NCI-H446 (cell line): ENCODE measurements at places on chromosomes 6 and 20.

GRCh38 chr6:111685058-111685457, 79.4 kb upstream of the TRAF3IP2 start:
- no peak for DNase-seq

DNA sequence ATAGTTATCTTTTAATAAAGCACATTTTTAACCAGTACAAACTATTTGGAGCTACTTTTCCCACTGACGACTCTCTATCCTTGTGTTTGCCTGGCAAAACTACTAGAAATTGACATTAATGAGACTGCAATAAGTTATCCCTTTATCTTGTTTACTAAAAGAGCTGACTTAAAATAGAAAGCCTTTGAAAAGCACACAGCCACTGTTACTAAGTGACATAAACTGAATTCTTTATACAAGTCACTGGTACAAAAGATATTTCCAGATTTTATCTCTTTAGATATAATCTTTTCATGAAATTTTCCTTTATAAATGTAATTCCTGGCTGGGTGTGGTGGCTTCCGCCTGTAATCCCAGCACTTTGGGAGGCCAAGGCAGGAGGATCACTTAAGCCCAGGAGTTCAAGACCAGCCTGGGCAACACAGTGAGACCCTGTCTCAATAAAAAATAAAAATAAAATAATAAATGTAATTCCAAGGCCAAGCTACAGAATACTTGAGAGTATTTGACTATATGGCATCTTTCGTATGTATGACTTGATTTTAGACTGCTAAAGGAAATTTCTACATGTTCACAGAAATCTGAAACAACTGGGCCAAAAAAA, 9.5 kb downstream of the MBOAT1 start:
- no peak for DNase-seq

- no peak for DNase-seq
These were observed 1.1 kb upstream of the PSMB8 start for GRCh38 chr6:32844839-32845383.

DNA sequence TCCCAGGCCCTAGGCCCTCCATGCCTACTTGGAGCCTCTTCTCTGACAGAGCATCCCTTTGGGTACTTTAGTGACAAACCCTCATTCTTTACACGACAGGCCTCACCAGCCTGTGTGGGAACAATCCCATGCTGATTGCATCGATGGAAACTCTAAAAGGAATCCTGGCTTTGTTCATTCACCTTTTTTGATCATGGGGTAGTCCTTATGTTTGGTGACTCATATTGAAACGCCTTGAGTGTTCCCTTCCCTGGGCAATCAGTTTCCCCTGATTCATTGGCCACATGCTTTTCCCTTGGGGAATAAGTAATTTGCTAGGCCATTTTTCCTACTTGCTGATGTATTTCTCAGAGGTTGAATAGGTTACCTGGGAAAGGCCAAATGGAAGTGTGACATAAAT, 14.7 kb upstream of the TNFAIP3 start:
- DNase-seq: no peak

DNA sequence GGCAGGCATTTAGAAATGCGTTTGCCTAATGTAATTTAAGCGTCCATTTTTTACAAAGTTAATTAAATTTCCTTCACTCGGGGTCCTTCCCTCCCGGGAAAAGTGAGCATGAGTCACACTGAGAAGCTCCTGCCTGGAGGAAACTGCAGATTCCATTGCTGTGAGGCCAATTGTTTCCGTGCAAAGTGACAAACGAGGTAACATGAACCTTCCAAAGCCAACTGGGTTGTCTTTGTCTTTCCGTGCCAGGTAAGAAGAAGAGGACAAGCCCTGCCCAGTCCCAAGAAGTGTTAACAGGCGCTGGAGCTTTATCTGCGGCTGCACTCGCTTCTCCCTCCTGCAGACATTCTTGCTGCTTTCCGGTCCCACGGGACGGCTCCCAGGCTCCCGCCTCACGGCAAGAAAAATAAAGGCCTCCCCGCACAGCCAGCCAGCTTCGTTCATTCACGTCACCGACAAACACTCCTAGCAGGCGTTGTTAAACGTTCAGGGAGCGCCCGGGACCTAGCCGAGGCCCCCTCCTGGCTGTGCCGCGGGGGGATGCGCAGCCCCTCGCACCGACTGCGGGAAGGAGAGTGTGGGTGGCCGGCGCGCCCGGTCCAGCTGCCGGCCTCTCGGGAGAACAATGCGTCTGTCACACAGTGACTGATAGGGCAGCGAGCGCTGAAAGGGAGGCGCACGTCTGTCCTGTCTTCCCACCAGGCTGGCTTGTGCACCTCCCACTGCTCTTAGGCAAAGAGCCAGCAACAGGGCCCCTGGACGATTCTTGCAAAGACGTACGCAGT, 61.5 kb upstream of the HDDC2 start:
- DNase-seq: peak; percentile 27

DNA sequence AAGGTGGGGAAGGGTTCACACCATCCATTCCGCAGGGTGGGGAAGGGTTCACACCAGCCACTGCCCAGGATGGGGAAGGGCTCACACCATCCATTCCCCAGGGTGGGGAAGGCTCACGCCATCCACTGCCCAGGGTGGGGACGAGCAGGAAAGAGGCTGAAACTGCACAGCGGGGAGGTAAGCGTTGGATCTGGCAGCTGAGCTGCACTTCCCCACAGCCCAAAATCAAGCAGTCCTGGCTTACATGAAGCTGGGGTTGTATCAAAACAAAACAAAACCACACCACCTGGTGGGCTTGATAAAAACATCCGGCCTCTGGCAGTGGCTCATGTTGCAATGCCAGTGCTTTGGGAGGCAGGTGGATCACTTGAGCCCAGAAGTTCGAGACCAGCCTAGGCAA, 268.5 kb downstream of the TAF4 start:
- no peak for DNase-seq

DNA sequence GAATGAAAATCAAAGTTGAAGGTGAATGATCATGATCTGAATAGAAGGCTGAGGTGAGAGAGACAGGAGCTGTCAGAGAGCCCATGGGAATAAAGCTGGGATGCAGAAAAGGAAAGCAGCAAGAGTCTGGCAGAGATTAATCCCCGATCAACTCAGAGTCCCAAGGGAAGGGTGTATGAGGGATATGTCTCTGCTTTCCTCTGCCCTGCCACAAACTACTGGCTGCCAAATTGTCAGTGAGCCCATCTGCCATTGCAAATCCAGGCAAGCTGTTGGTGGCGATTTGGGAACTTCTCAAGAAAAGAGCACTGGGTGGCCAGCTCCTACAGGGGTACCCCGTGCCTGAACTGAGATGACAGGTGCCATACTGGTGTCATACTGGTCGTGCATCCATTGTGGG, 705.5 kb upstream of the MAN1A1 start:
- DNase-seq: peak; percentile 78

- no peak for DNase-seq
These were observed 10.8 kb upstream of the EYA2 start for GRCh38 chr20:46883892-46884291.

- DNase-seq: no peak
These were observed 49.2 kb upstream of the TBC1D32 start for GRCh38 chr6:121383478-121383877.

- peak; percentile 27 for DNase-seq
These were observed 43.1 kb downstream of the CD109 start for GRCh38 chr6:73739096-73739495.

- DNase-seq: peak; percentile 4
These were observed 822.7 kb downstream of the GRIK2 start for GRCh38 chr6:102216232-102216631.

DNA sequence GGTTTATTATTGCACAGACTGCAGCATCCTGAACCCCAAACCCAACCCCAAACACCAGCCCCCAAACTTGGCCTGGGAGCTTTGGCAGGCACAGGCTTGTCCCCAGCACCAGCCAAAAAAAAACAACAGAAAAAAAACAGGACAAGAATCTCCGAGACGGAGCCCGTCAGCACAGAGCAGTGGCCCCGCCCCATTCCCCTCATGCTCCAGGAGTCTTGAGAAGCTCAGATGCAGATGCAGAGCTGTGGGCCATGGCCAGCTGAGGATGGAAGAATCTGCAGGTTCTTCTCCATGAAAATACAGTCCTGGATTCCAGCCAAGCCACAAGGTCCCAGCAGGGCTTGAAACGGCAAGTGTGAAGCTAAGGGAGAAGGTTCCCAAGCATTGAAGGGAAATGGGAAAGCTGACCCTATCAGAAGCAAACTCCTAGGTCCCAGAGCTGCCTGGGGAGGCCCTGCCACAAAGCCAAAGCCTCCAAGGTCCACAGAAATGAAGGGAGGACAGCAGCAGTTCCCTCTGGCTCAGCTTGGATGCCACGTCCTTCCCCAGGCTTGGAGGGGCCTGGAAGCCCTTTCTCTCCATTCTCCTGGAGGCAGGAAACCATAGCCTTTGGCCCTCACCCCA, 75.2 kb downstream of the JPH2 start:
- DNase-seq: peak; percentile 5

DNA sequence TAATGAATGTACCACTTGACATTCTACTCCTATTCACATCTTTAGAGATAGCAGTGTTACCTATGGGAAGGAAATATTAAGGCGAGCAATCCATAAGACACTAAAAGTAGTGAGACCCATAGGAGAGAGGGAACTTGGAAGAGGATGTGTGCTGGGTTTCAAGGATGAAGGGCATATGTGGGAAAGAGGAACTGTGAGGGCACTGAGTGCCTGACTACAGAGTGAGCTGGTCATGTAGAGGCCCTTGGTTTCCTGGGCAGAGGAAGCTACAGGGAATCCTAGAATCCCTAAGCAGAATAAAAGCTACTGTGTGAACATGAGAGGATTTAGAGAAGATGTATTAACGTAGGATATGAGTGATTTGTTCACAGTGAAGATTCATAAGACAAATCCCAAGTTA, 262.8 kb downstream of the FARS2 start:
- DNase-seq: no peak

GRCh38 chr6:136525586-136526195, 24.5 kb downstream of the MAP7 start:
- DNase-seq: no peak

GRCh38 chr6:105536961-105537360, 134.1 kb upstream of the PREP start:
- DNase-seq: no peak

DNA sequence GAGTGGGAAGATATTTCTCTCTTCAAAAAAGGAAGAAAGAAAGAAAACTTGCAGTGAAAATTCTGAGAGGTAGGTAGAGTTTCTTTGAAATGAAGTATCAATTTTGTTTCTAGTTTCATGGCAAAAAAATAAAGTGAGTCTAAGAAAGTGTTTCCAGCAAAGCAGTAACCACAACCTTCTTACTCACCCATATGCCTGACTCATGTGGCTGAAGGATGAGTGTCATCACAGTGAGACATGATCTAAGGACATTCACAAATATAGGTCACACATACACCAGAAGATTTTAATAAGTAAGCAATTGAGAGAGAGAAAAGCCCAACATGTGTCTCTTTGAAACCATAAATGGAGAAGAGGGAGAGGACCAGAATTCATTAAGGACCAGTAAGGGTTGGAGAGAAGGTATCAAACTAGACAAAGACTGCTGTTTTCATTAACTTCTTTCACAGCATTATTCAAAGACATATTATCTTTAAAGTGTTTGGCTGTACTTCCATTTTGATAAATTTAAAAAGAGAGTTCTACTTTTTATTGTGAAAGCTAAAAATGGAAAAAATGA, 169.5 kb downstream of the FRK start:
- DNase-seq: no peak

- no peak for DNase-seq
These were observed 106.4 kb upstream of the SGK1 start for GRCh38 chr6:134424165-134424797.

DNA sequence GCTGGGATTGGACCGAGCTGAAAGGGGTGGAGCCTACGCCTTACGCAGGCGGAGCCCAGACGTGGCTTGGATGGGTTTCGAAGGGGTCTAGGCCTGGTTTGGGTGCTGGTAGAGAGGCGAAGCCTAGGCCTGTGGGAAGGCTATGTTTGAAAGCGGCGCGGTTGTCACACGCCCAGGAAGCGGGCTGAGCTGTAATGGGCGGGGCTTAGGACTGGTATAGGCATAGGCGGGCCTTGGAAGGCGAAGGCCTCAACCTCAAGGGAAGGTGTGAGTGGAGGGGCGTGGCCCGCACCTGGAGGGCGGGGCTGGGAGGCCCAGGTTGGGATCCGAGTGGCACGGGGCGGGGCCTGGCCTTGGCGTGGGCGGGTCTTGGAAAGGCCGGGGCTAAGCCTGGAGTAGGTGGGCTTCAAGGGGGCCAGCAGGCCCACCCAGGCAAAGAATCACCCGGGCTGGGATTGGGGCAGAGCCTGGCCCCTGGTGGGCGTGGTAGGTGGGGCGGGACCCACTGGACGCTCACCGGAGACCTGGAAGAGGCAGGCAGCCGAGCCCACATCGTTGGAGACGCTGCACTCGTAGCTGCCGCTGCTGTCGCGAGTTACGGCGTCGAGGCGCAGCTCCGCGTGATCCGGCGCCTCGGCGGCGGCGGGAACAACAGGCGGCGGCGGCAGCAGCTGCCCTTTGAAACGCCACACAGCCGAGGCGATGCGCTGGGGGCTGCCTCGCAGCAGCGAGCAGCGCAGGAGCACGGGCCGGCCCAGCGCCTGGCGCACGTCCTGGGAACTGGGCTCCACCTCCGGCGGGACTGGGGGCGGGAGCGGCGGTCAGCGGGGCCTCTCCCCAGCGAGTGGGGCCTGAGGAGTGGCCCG, 49.0 kb downstream of the MDGA1 start:
- DNase-seq: no peak

- no peak for DNase-seq
These were observed 54.1 kb downstream of the MAFB start for GRCh38 chr20:40634891-40635290.

- no peak for DNase-seq
These were observed 131.3 kb downstream of the GJA10 start for GRCh38 chr6:90025523-90026061.

DNA sequence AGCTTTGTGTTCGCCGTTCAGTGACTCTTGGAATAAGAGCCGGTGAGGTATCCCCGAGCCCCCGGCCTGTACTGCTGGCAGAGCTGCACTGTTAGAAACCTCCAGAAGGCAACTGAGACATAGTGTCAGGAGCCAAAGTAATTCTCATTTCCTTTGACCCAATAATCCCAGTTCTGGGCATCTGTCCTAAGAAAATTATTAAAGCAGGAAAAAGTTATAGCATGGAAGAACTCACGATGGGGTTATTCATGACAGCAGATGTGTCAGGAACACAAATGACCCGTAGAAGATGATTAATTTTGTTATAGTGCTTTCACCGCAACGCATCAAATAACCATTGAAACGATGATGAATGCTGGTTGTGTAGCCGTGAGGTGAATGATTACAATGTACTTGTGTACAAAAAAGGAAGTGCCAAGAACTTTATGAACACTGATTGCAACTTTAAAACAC, 20.3 kb downstream of the CYP21A2 start:
- no peak for DNase-seq
